ENCODE measurements at places on chromosomes 3 and 15.

- no peak for DNase-seq
Observed at GRCh38 chr15:48395521-48396011, 64.3 kb downstream of the DUT start.

GRCh38 chr3:44186712-44187111 is 55.0 kb upstream of the TOPAZ1 start:
- no peak for DNase-seq

DNA sequence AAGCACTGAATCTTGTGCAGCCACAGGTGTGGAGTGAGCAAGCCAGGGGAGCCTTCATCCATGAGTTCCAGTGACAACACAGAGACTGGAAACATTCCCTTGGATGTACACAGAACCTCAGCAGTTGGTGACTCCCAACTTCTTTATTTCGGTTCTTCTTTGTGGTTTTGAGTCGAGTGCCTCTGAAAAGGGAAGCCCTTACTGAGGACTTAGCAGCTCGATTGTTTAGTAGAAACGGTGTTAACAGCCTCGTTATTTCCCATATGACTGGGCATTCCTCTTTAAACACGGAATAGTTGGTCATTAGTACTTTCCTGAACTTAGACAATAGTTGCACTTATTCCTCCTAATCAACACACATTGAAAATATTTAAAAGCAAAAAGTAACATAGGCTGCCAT is 7.7 kb downstream of the SLCO3A1 start:
- DNase-seq = peak; percentile 61

GRCh38 chr3:168847291-168847883 is 751.7 kb upstream of the GOLIM4 start:
- no peak for DNase-seq

Data from CD4-positive, alpha-beta T cell treated with Interleukin-4 for 1 hour (primary cell).